SK-N-MC (cell line): ENCODE measurements at places on chromosomes 5 and 9.

- no peak for DNase-seq
Measured at GRCh38 chr5:128111818-128112448, 28.4 kb downstream of the SLC12A2 start.

DNA sequence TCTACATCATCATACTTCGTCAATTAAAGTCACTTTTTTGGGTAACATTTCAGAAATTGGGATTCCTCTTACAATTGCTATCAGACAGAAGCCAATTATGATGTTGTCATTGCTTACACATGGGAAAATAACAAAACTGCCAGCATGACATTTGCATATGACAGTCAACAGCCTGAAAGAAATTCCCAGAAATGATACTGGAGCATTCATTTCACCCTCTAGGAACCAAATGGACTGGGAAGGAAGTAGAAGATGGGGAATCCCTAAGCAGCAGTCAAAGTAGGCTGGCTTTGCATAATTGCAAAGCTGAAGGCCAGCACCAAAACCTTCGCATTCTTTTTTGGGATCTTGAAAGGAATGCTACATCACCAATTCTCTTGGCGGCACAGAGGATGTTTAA, 10.7 kb downstream of the HMGCS1 start:
- no peak for DNase-seq

- no peak for DNase-seq
Measured at GRCh38 chr5:87354496-87354895, 58.2 kb downstream of the CCNH start.

DNA sequence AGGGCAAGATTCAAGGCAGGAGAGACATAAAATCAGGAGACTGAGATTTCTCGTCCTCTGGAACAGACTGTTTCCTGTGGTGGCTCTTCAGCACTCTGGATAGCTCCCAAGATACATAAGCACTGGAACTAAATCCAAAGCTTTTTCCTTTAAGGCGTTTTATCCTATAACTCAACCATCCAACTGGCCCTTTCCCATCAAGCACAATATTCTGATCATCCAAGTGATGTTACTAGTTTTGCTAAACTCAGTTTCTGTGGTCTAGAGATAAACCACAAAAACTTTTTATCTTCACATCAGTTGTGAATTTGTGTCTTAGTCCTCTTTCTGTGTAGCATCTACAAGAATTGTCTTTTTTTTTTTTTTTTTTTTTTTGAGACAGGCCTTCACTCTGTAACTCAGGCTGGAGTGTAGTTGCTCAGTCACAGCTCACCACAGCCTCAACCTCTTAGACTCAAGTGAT, 299.4 kb downstream of the COX7C start:
- DNase-seq = peak; percentile 37

GRCh38 chr9:99055384-99055783, 49.5 kb upstream of the TGFBR1 start:
- no peak for DNase-seq

DNA sequence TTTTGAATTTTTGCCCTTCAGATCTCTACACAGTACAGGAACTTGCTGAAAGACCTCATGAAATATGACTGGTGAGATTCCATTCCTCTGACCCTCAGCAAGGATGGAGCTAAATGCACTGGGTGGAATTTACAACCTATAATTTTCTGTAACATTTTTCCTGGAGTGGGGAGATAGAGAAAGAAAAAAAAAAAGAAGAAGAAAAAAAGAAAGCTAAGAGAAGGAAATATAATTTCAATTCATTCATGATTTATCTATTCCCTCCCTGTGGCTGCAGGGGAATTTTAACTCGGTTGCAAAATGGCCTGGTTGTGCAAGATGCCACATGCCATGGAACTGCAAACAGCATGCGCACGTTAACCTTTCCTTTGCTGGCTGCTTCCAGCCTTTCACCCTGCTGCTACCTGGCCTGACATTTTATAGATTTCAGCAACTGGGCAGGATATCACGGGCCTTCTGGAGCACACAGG, 155.4 kb downstream of the FSTL4 start:
- DNase-seq = peak; percentile 16

DNA sequence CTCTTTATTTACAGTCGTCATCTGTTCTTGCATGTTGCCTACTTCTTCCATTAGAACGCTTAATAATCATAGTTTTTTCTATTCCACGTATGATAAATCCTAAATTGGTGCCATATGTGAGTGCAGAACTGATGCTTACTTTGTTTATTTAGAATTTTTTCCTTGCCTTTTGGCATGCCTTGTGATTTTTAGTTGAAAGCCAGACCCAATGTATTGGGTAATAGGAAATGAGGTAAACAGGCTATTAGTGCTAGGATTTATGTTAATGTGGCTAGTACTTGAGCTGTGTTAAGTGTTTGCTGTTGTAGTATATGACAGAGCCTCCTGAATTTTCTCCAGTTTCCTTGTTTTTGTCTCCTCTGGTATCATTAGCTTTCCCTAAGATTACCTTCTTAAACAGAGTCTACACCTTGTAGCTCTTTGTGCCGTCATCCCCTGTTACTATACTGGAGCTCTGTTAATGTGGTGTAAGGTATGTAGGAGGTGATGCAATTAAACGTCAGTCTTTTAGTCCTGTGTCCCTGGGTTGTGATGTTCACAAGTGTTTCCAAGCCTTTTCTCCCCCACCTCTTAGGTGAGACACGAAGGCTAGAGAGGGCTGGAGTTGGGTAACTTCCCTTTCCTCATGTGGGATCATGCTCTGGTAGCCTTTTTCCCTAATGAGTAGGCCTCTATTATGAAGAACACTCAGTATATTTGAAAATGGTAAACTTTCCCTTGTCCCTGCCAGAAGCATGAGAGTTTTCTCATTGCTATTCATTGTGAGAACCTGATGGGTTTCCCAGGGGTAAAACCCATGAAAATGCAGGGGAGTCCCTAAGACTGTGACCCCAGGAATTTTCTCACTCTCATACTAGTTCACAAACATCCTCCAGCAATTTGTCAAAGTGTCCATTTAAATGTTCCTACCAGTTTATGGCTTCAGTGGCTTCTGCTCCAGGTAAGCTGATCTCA, 21.2 kb downstream of the SPATA31D3 start:
- no peak for DNase-seq

DNA sequence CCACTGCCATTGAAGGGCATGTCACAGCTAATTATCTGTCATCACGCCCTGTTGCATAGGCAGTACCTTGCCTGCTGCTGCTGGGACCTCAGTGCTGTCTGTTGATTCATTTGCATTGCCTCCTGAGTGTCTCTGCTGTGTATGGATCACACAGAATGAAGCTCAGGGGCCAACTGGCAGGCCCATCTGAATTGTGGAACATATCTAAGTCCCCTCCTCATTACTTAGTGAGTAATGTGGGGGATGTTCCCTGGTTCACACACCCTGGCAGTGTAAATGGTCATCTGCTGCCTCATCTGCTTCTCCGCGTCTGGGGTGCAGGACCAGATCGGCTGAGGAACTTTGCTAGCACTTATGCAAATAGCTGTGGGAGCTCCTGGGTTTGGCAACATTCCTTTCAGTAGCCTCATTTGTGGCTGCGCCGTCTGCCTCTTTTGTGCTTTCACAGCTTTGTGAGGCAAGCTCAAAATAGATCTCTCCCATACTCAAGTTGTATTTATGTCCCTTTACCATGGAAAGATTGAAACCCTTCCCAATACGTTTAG, 25.4 kb downstream of the TYRP1 start:
- no peak for DNase-seq

DNA sequence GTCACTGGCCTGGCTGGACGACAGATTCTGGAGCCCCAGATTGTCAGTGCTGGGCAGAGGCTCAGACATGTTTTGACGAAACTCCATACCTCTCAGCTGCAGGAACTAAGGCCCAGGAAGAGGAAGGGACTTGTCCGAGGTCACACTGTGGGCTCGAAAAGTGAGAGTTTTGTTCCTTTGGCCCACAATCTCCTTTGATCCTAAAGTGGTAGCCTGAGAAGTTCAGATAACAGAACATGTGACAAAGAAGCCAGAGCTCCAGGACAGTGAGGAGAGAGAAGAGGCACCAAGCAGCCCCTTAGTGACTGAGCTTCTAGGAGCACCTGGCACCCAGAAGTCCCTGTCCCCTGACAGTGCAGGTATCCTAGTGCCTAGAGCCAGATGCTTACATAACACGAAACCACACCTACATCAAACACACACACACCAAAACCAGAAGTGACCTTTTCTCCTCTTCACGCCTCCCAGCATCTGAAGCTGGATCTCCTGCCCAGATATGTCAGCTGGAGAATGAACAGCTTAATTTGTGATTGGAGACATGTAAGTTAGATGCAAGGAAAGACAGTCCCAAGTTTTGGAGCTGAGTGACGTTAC, 88.9 kb downstream of the ADRB2 start:
- no peak for DNase-seq

DNA sequence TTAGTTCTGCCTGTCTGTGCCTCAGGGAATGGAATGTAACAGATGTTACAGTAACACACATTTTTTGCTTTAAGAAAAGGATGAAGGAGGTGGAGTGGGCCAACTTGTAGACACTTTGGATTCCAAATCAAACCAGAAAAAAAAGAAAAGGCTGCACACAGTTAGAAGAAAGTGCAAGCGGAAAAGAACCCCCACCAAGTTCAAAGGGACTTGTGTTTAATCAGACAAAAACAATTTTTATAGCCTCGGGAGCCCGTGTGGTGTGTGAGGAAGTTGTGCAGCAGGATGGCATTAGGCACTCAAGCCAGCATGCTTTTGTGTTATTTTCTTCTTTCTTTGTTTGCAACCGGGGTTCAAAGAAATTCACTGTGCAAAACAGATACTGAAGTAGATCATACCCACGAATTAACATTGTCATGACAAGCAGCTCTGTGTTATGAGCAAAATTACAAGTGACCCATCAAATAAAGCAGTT, 189.5 kb downstream of the SEMA5A start:
- no peak for DNase-seq

DNA sequence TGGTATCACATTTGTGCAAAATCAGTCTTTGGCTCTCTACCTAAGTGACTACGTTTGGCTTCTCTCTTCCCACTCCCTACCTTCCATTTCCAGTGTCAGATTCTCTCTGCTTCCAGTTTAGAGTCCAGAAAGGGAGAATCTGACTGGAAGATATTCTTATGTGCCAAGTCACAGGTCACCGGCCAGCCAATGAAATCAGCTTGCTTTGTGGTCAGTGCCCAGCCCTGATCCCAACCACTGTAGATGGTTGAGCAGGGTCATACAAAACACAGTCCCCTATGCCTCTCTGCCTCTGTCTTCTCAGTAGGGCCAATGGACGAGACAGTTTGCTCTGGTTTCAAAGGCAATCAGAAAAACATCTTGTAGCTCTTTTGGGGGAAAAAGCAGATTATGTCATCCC, 15.6 kb upstream of the EPB41L4B start:
- DNase-seq = no peak

- DNase-seq = no peak
Measured at GRCh38 chr9:131645078-131645776, 94.6 kb downstream of the RAPGEF1 start.

GRCh38 chr5:35281613-35282012, 51.3 kb upstream of the PRLR start:
- DNase-seq = no peak

- DNase-seq = no peak
Measured at GRCh38 chr9:77170991-77171699, 6.2 kb upstream of the VPS13A start.

GRCh38 chr5:16685069-16685468, 68.3 kb upstream of the RETREG1 start:
- DNase-seq = no peak

- no peak for DNase-seq
Measured at GRCh38 chr5:158869854-158870253, 229.9 kb downstream of the EBF1 start.

DNA sequence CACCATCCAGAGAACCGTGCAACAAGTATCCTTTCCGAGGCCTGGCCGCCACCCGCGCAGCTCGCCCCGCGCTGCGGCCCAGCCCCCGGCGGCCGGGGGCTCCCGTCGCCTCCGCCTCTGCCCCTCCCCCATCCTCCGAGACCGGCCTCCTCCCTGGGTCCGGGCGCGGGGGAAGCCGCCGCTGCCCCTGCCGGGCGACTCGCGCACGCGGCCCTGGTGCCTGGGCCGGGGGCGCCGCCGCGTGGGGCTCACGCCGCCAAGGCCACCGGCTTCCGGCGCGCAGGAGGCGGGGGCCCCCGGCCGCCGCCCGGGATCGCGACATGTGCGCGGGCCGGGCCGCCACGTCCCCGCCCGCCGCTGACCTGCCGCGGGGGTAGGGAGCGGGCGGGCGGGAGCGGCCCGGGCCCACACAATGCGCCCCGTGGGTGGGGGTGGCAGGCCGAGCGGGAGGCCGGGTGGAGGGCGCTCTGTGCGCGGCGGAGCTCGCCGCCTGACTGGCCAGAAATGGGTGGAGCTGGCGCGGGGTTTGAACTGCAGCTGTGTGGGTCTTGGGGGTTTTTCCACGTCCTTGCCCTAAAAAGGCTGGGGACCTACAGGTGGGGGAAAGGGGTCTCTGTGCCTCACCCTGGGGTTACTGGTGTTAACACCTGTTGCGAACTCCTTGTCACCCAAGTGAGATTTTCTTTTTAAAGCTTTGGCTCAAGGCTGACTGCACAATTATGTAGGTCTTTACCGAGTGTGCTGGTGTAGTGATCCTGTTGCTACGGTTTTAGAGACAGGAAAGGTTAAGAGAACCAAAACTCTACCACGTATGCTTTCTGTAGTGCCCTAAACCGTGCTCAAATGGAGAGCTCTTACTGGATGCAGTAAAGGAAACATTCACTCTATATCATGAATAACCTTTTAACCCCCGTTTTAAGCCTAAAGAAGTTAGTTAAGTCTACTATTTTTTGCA, 32.3 kb downstream of the TNPO1 start:
- DNase-seq = no peak

DNA sequence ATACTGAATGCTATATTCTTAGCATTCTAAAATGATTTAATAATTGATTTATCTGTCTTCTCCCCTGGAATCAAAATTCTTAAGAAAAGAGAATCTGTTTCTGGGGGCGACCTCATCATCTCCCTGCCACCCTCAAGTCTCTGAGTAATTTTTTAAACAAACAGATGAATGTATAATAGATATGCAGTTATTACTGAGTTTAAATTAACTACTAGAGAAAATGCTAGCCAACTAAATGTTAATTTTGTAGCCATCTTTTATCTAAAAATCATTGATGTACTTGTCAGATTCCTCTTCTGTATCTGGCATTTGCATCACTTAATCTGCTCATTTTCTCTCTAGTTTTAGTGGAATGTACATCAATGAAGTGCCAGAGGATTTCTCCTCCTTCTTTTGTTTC, 87.5 kb downstream of the ERBIN start:
- no peak for DNase-seq

DNA sequence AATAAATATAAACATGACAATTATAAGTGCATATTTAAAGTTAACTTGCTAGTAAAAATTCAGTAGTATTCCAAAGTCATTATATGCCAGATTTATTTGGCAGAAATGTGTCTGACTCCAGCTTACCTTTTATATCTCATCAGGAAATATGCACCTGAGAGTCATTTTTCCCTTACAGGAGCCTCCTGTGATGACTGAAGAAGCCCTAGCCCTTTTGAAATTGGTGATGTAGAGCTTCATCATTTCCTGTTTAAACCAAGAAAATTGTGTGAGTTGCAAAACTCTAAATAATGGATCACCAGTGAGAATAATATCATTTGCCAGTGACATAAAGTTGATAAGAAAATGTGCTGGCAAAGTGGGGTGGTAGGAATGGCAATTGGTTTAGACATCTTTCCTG, 42.1 kb upstream of the CTNND2 start:
- no peak for DNase-seq

- no peak for DNase-seq
Measured at GRCh38 chr5:41648996-41649395, 138.6 kb upstream of the PLCXD3 start.
